ENCODE measurements at places on chromosomes 16 and 17.

DNA sequence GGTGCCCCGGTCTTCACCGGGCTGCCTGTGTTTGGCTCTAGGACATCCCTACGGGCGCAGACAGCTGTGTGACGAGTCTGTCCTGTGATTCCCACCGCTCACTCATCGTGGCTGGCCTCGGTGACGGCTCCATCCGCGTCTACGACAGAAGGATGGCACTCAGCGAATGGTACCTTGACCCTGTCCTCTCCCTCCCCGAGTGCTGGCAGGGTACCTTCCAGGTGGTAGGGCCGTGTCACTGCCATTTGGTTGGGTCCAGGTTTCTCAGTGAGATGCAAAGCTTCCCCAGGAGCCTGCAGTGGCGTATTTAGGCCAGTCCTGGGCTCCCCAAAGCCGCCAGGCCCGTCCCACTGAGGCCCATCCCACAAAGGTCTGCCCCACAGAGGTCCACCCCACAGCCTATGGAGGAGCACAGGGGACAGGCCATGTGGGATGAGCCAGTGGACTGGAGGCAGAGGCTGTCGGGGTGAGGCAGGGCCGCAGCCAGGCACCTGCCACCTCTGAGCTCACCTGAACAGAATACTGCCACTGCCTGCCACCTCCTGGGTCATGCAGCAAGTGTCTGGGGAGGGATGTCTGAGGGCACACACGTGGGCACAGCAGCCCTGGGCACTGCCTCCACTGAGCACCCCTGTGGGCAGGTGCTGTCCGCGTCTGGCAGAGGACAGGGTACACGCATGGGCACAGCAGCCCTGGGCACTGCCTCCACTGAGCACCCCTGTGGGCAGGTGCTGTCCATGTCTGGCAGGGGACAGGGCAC lies 31.4 kb upstream of the CHMP6 start:
- DNase-seq, result no peak

- no peak for DNase-seq
Measured at GRCh38 chr16:89275837-89276720, 58.6 kb downstream of the ZNF778 start.

- DNase-seq, result no peak
Measured at GRCh38 chr17:57341611-57342540, 85.6 kb downstream of the MSI2 start.

DNA sequence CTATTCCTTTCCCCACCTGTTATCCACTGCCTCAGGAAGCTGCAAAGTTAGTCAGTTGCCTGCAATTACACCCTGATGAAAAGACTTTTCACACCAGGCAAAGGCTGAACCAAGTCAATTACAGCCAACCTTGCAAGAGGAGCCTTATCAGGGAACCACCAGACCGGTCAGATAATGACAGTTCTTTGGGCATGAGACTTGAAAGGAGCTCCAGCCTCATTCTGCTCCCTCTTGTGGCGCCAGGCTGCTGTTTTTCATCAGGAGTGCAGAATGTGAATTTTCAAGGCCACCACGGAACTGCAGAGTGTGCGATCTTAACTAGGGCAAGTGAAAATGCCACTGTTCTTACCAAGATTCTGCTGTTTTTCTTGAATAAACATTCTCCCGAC lies 22.5 kb downstream of the DNAI2 start:
- peak; percentile 65 for DNase-seq

DNA sequence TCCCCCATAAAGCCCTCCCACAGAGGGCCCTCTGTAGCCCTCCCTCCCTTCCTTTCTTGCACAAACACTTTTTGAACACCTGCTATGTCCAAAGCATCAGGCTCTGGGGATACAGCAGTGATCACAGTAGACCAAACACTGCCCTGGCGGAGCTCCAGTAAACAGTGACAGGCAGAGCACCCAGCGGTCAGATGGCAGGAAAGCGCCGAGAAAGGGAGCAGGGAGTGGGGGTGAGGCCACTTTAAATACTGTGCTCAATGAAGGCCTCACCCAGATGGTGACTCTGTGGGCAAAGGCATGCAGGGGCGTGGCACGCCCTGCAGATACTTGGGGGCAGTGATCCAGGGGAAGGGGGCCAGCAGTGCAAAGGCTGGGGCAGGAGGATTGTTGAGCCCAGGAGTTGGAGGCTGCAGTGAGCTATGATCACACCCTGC lies 7.6 kb downstream of the PRR29 start:
- DNase-seq, result peak; percentile 62

DNA sequence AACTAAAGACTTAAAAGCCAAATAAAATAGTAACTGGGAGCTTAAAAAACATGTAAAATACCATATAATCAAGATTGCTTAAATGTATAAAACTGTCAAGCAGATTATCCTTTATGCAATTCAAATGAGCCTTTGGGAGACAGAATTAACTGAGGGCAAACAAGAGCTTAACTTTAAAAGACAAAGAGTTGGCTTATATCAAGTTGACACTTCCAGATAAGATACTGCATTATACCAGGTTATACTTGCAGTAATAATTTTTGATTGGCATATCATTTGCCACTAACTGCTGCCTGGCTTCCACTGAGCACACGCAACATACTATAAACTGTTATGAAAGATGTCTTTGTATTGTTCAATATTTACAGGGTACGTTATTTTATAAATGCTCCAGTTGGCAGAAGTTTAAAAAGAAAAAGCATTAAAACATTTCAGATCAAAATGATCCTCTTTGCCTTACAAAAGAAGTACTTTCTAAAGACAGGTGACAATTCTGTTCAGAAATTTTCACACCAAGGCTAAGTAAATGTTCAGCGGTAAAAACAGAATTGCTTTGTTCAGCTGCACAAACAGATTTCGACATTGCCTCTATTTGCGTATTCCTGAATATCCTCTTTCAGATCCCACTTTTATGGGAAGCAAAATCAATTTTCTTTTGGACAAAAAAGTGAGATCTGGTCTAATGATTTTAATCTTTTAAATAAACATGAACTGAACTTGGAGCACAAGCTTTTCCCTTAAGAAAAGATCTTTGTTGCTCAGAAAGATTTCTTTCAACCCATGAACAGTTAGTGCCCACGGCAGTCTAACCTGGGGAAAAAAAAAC lies 50.7 kb downstream of the TOX3 start:
- peak; percentile 97 for DNase-seq

DNA sequence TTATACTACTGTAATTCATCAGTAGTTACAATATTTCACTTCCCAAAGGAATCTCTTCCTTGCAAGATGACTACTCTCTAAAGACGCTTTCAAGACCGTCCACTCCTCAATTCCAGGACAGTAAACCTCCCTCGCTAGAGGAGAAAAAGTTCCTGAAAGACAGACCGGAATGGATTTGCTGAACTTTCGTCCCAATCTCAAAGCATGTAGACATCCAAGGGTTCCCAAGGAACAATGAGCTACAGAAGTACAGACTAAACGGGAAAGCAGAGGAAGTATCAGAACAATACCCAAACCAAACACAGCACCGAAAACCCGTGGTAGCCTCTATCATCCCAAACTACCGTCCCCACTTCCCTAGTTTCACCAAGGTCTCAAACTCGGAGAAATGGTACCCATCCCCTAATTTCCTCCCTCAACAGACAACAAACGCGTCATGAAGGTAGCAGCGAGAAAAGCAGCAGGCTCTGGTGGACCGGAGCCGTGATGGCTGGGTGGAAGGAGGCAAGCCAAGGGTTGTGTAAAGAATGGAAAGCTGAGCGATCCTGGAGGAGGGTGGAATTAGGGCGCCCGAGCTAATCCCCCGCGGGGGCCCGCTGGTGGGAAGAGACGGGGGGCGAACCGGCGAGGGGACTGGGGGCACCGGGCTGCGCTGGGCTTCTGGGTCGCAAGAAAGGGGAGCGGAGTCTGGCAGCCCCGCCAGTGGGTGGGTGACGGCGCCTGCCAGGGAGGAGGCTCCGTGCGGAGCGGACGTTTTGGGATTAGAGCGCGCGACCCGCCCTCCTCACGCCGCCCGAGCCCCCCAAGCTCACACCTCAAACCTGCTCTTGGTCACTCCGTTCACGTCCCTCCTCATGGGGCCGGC lies 647 bp downstream of the FBXL20 start:
- no peak for DNase-seq

GRCh38 chr16:67486805-67487204 lies 3.5 kb upstream of the AGRP start:
- DNase-seq, result no peak

DNA sequence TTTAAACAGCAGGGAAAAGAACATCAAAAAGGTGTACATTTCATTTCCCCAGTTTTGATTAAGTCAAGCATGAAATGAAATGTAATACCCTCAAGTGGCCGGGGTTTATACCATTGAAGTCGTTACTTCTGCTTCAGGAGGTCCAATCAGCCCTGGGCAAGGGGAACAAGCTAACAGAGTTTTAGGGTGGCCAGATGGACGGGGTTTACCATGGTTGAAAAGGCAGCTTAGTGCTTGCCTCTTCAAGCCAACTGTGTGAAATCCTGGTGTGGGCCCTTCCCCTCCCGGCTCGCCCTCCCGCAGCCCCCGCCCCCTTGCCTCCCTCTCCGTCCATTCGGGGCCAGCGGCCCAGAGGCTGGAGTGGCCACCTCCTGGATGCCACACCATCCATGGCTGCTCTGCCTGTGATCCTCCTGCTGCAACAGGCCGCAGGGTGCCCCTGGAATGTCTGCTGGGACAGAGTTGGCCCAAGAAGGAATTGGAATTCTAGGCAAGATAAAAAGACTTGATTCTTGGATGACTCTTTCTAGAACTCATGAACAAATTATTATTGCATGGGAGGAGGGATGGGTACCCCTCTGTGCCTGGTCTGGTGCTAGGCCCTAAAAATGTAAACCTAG lies 296.2 kb upstream of the IRX3 start:
- DNase-seq, result no peak

- DNase-seq, result no peak
Measured at GRCh38 chr16:17566075-17566474, 95.3 kb upstream of the XYLT1 start.

DNA sequence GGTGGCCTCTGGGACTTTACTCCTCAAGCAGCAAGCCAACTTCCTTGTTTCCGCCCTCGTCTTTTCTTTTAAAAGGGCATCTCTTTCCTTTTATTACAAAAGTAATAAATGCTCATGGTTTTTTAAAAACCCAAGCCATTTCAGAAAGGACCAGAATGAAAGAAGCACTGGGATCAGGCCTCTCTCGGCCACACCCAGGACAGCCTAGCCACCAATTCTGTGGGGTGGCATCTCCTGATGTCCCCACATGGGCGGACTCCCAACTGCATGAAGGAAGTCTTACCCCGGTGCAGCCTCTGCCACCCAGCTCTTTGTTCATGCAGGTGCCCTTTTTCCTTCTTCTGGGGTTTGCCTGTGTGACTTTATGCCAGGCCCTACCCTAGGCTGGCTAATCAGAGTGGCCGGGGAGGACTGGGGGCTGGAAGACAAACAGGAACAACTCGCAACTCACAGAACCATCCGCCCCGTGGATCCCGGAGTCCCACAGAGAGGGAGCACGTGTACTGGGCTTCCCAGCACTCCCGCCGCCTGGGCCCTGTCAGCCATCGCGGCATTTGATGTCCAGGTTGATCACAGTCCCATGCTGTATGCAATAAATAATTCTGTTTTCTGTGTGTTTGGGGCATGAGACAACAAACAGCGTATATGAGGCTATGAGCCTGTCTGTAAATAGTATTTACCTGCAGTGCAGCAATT lies 2.6 kb upstream of the RASD1 start:
- DNase-seq, result no peak

DNA sequence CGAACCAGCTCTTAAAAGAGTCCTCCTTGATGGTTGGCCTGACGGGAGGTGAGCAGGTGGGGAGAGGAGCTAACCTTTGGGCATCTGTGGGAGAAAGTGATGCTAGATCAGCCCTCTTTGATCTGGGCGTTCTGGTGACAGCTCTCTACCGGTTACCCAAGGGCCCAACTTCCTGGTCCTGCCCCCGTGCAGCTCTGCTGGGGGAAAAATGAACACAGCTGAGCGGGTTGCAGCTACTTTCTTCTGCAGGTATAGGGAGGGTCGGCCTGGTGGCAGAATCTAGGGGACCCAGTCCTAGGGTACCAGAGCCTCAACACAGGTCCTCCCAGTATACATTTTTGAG lies 2.9 kb downstream of the SHISA9 start:
- DNase-seq, result no peak

DNA sequence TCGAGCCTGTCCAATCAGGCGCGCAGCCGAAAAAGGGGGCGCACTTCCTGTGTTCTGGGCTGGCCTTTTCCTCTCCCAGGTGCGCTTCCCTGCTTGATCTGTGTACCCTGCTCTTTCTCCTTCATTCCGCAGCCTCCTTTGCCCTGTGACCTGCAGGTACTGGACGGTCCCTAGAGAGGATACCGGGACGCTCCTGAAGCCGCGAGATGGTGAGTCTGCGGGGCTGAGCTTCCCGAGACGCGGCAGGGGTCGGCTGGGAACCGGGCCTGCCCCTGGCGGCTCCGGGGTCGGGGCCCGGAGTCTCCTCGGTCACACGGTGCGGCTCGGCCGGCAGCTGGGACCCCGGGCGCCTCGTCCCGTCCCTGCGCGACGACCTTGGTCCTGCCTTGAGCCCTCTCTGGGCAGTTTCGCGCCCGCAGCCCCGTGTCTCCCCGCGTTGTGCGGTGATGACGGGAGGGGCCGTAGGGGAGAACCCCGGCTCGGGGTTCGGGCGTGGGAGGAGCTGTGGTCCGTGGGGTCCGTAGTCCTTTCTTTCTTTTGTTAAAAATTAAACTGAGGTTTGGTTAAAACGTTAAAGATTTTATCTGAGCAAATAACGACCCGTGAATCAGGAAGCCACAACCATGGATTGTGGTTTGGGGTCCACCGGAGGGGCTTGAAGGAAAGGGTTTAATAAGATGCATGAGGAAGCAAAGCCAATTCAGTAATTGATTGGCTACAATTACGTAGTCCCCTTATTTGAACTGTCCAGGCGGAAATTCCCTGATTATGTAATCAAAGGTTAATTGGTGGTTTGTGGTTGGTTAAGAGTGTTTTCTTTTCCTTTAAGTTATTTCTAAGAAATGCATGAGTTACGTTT lies 172.8 kb upstream of the ZNF267 start:
- peak; percentile 90 for DNase-seq

- no peak for DNase-seq
Measured at GRCh38 chr16:31400191-31400590, 7.1 kb downstream of the ITGAD start.

DNA sequence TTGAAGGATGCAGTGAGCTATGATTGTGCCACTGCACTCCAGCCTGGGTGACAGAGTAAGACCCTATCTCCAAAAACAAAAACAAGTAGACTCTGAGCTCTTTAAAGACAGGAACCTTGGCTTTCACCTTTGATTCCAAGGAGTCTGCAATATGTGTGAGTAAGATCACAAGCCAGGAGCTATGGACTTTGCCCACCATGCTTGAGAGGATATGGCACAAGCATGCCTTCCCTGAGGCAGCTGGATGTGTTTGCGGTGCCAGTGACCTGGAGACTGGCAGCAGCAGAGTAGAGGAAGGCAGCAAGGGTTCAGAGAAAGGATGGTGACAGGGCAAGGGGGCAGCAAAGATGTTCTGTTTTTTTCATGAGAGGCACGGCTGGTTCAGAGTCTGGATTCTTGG lies 14.5 kb upstream of the PRKCA start:
- DNase-seq, result no peak

DNA sequence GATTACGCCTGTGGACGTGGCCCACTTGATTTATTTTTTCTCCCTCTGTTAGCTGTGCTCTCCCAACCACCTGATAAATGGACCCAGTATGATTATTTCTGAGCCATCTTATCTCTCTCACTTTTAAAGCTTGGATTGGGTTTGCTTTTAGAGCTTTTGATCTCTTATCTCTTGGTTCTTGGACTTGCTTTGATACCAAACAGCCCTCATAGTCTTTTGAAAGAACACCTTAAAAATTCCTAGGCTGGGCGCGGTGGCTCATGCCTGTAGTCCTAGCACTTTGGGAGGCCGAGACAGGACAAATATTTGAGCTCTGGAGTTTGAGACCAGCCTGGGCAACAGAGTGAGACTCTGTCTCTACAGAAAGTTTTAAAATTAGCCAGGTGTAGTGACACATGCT lies 25.8 kb downstream of the SMTNL2 start:
- DNase-seq, result peak; percentile 80

GRCh38 chr17:42879596-42879985 lies 21.0 kb upstream of the G6PC1 start:
- DNase-seq, result no peak
